ENCODE measurements at places on chromosomes 12 and 14.

DNA sequence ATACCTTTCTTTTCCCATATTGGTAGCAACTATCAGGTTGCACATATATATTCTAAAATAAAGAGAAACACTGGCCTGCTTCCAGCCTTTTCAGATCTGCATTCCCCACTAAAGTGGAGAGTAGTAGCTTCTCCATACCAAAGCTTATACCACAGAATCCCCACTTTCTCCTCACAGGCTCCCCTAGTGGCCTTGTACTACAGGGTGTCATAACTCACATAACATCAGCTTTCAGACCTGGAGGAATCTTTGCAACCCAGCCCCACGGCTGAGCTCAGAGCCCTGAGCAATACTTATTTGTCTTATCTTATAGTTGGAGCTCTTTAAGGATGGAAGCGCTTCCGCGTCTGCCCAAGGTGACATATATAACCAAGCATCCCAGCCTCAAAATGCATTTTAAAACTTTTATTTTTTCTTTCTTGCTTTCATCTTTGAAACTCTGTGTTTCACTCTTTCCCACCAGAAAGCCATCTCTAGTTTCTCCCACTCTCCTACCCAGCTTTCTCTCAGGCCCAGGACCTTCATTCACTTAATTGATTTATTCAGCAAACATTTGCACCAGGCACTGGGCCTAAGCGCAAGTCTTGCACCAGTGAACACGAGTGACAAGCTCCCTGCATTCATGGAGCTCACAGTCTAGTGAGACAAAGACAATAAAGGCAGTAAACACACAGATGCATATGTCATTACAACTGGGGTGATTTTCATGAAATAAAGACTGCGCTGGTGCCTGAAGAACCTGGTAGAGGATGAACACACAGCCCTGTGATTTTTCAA, 254.7 kb downstream of the IPO8 start:
- no peak for DNase-seq

- no peak for DNase-seq
Measured at GRCh38 chr12:122858591-122859302, 23.5 kb downstream of the HIP1R start.

DNA sequence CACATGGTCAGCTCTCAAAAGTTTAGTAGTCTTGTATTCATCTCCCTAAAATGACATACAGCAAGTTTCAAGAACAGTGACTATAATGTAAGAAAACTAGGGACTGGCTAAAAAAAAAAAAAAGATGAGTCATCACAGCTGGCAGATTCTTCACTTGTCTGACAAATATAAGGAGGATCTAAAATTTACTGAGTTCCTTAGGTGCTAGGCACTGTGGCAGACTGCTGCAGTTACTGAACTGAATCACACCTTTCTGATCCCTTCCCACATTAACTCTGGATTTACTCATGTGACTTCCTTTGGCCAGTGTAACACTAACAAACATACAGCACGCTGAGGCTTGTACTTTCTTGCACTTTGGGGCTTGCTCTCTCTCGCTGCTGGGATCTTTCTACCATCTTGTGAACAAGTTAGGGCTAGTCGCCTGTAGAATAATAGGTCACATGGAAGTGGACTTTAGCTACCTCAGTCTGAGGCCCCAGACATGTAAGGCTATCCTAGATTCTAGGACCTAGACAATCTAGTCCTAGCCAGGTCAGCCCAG, 32.1 kb downstream of the BAZ1A start:
- no peak for DNase-seq

- no peak for DNase-seq
Measured at GRCh38 chr12:113684908-113685782, 213.5 kb upstream of the LHX5 start.

GRCh38 chr12:87094356-87094755, 838.2 kb upstream of the MGAT4C start:
- DNase-seq: no peak

GRCh38 chr14:35123388-35123703, 994 bp downstream of the PRORP start:
- DNase-seq: no peak

- peak; percentile 56 for DNase-seq
Measured at GRCh38 chr12:5428332-5429221, 3.3 kb upstream of the NTF3 start.

DNA sequence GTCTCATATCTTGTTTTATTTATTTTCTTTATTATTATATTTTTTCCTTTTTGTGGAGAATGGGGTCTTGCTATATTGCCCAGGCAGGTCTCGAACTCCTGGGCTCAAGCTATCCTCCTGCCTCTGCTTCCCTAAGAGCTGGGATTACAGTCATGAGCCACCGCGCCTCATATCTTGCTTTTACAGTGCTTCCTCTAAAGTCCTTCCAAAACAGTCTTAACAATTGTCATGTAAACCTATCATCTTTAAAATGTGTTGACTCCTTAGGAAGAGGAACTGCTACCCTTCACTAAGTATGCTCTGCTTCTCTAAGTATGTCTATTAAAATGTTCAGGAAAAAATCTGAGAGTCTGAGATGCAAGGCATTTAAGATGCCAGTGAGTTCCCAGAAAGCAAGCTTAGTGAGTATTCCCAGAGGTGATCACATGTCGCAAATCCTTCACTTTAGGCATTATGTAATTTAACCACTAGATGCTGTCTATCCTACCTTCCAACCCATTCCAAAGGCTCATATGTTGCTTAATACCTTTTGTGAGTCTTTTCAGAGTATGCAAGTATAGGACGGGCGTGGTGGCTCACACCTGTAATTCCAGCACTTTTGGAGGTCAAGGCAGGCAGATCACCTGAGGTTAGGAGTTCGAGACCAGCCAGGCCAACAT, 19.7 kb upstream of the FOXJ2 start:
- no peak for DNase-seq

- DNase-seq: no peak
Measured at GRCh38 chr12:106490264-106490663, 92.5 kb upstream of the RFX4 start.

- no peak for DNase-seq
Measured at GRCh38 chr14:54487771-54488170, 1.0 kb downstream of the GMFB start.

GRCh38 chr12:30962047-30962446, 35.5 kb downstream of the TSPAN11 start:
- DNase-seq: no peak

GRCh38 chr14:66383771-66384170, 102.4 kb upstream of the CCDC196 start:
- DNase-seq: no peak

DNA sequence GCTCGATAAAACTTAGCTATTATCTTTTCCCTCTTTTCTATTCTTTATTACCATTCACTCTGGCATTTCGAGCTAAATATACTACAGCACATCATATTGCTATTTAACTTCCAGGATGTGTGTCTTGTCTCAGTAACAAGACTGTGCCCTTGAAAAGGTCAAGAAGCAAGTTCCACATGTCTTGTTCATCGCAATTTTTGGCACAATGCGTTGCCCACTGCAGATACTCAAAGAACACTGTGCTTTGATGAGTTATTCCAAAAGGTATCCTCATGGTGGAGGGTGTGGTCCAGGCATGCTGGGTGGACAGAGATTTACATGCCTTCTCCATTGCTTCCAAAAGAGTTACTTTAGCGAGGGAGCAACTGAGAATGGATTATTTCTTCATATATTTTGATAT, 6.6 kb downstream of the E2F7 start:
- no peak for DNase-seq

DNA sequence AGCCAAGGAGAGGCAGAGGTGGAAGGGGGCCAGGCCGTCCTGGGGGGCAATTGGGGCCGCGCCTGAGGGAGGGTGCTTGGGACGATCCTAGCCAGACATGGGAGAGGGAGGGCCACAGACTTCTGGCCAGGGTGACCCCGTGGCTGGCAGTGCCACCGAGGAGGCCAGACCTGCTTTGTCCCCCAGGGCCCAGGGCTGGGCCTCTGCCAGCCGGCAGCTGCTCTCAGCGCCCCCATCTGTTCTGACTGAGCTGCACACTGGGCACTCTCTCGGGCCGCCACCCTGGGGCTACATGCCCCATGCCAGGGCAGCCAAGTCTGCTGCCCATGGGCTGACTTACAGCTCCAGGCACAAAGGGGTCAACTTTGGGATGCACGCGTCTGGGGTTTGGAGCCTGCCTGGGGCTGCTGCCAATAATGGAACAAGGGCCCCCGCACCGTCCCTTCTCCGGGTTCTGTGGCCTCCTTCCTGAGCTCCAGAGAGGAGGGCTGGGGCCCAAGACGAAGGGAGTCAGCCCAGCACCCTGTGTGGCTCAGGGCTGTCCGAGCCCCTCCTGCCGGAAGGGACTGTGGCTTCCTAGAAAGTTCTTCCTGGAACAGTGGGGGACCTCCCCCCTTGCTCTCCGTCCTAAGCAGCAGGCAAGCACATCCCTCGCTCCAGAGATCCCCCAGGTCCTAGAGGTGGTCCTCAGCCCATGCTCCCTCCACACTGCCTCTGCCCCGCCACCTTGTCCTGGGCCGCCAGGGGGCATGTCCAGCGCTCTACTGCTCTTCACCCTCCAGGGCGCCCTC, 1.1 kb downstream of the ADSS1 start:
- DNase-seq: peak; percentile 70

GRCh38 chr12:32087306-32087705, 19.3 kb upstream of the BICD1 start:
- no peak for DNase-seq

DNA sequence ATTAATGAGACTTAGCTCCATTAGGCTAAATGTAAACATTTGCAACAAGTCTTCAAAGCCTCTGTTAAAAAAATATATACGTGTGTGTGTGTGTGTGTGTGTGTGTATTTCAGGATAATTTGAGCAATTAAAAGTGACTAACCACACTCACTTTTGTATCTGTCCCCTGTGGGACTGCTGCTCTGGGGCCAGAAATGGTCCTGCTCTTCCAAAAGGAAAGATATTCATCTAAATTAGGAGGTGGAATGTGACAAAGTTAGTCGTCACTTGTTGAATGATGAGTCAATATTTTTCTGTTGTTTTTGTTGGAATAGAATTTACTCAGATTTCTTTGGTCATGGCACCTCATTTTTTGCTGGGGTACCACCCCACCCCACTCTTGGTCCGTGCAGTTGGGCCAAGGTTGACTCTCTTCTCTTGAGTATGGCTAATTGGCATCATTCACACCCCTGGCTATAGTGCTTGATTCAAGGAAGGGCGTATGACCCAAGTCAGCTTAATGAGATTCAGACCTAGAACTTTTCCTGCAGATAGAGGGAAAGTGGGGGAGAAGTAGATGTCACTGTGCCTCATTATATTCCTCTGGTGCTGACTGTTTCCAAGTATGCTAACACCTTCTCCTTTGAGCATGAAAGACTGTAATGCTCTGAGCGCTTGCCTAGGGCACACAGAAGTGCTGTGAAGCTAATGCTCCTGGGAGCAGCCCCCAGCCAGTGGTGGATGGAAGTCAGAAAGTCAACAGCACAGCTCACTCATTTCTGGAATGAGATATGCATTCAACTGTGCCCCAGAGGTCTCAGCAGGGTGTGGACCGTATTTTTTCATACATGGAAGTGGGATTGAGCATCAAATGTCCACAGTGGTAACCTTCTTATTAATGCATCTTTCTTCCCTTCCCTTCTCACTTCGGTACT, 577.0 kb upstream of the TBX3 start:
- no peak for DNase-seq

DNA sequence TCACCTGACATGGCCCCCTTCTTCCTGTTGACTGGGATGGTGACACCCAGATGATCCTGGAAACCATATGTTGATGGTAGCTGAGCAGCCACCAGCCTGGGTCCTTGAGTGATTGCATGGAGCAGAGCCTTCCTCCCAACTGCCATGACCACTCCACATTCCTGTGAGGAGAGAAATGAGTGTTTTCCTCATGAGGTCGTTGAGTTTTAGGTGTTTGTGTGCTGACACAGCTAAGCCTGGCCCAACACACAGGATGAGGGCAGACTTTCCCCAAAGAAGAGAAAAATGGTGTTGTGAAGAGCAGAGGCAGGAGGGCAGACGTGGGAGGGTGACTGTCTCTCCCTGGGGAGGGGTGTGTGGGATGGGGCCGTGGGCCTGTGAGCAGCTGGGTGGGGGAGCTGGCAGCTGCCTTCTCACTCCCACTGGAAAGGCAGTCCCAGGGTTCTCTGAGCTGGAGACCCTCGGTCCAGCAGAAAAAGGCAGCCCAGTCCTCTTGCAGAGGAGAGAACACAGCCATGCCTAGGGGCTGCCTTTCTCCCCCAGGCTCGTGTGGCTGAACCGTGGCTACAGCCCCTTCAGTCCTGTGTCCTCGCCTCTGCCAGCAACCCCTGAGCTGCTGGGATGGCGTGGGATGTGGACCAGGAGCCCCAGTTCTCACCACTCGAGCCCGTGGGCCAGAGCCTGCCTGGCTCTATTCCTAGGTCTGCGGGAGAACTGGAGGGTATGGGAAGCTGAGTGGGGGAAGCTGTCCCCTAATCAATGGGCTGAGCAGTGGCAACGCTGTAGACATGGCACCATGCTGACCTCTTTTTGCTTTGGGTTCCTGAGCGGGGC, 257.0 kb downstream of the ADGRD1 start:
- DNase-seq: peak; percentile 20

DNA sequence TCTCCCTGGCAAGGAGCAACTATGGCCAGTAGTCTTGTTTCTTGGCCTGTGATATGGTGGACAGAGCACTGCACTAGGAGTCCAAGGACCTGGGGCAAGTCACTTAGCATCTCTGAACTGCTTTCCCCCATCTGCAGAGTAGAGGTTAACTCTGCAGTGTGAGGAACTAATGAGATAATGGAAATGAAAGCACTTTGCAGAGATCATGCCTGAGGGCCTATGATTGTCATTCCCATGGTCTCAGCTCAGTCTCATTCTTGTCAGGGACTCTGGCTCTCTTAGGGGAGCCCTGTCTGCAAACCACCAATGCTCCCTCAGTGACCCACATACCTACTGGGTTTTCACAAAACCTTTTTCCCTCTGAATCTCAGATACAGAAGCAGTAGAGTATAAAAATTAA, 6.5 kb upstream of the PNMA1 start:
- DNase-seq: no peak

- no peak for DNase-seq
Measured at GRCh38 chr12:2152134-2152533, 99.3 kb downstream of the CACNA1C start.

DNA sequence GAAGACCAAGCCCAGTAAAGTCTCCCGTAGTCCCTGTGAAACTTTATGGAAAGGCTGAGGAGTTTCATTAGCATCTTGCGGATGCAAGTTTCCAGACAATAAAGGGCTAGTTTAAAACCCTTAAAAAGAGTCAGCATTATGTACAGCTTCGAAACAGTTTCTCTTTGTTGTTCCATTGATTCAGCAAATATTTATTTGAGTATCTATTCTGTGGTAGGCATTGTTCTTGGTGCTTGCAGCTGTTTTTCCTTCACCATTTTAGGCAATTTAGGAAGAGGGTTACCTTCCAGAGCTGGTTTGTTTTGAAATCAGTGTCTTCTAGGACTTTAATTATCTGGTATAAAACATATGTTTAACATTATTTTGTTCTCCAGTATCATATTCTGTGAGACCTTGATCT, 1.5 kb downstream of the SLIRP start:
- DNase-seq: no peak

DNA sequence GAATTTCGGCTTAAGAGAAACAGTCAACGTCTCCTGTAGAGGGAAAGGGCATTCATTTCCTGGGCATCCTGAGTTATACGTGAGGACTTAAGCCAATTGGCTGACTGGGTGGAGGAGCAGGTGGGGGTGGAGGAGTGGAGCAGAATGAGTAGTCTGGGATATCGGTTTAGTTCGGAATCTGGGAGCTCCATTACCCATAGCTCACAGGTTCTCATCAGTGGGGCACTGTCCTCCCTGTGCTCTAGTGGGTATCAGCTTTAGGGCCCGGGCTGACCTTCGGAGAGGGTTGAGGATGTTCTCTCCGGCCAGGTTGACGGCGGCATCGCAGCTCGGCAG, 704 bp downstream of the SDR39U1 start:
- DNase-seq: no peak

All from right forelimb (tissue), 1 donor.